ENCODE measurements at places on chromosomes 12 and 14. TPM values are rescaled to one million over a fixed set of nuclear protein-coding genes. Genes with fewer than 3 reads are reported as not detected.

- H3K27me3 ChIP-seq, result no peaks in the 10 kb centered on the region
- peaks cover 25% of the 10 kb centered on the region for H3K4me1 ChIP-seq
- H3K27ac ChIP-seq, result peak overlapping the region; percentile 74
- peaks cover 11% of the 10 kb centered on the region for H3K36me3 ChIP-seq
- H3K4me3 ChIP-seq, result peak overlapping the region; percentile 84
- peak; percentile 23 for DNase-seq
Observed at GRCh38 chr14:50829489-50830043, 1.4 kb downstream of the NIN start.

GRCh38 chr12:22310709-22311108, 23.8 kb downstream of the ST8SIA1 start:
- H3K4me1 ChIP-seq, result peaks cover 20% of the 10 kb centered on the region
- H3K36me3 ChIP-seq, result peaks cover 3% of the 10 kb centered on the region
- H3K27me3 ChIP-seq, result no peaks in the 10 kb centered on the region
- H3K27ac ChIP-seq, result peak overlapping the region; percentile 79

DNA sequence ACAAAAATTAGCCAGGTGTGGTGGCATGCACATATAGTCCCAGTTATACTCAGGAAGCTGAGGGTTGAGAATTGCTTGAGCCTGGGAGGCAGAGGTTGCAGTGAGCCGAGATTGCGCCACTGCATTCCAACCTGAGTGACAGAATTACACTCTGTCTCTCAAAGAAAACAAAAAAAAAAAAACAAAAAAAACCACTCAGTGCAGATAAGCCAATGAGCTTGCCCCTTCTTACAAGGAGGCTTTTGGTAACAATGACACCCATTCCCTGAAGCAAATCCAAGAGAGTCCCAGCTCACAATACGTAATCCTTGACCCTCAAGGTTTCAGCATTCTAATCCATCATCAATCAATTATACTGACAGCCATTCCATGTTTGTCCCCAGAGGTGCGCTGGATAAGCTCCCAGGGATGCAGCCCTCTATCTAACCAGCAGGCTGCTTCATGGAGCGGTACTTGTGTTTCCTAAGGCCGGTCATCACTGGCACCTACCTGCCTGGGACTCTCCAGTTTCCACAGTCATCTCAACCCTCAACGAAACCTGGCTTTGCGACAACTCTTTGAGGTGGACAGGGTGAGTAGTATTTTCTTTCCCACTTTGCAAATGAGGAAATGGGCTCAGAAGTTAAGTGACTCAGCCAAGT, 12.4 kb downstream of the GCN1 start:
- no peak for DNase-seq
- H3K4me1 ChIP-seq, result no peaks in the 10 kb centered on the region
- no peak overlapping the region for H3K27ac ChIP-seq
- peaks cover 80% of the 10 kb centered on the region for H3K36me3 ChIP-seq
- no peaks in the 10 kb centered on the region for H3K27me3 ChIP-seq

DNA sequence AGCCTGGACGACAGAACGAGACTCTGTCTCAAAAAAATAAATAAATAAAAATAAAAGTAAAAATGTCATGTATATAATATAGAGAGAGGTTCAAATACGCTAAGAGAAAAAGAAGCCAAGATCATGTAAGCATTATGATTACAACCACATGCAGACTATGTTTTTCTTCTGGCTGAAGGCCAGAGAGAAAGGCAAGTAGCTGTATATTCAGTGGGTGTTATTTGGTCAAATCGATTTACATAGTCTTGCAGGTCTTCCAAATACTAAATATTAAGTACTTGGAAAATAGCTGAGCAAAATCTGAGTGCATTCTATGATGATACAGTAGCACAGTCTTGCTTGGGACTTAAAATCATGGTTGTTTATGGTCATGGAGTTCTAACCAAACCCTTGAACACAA, 758.0 kb downstream of the DIO2 start:
- DNase-seq, result peak; percentile 52
- no peaks in the 10 kb centered on the region for H3K4me1 ChIP-seq
- no peak overlapping the region for H3K27ac ChIP-seq
- H3K4me3 ChIP-seq, result no peak overlapping the region

- no peak overlapping the region for H3K27ac ChIP-seq
- H3K36me3 ChIP-seq, result no peaks in the 10 kb centered on the region
- DNase-seq, result no peak
- no peak overlapping the region for H3K4me3 ChIP-seq
Observed at GRCh38 chr14:73467377-73467776, 9.0 kb upstream of the NUMB start.

GRCh38 chr12:1469070-1469469, 125.3 kb downstream of the FBXL14 start:
- peaks cover 24% of the 10 kb centered on the region for H3K4me1 ChIP-seq
- H3K27me3 ChIP-seq, result no peaks in the 10 kb centered on the region
- no peak overlapping the region for H3K4me3 ChIP-seq
- H3K27ac ChIP-seq, result no peak overlapping the region
- DNase-seq, result no peak

- no peak for DNase-seq
- no peaks in the 10 kb centered on the region for H3K27me3 ChIP-seq
- no peak overlapping the region for H3K4me3 ChIP-seq
- no peak overlapping the region for H3K27ac ChIP-seq
Observed at GRCh38 chr14:68182492-68182891, 362.9 kb downstream of the RAD51B start.

DNA sequence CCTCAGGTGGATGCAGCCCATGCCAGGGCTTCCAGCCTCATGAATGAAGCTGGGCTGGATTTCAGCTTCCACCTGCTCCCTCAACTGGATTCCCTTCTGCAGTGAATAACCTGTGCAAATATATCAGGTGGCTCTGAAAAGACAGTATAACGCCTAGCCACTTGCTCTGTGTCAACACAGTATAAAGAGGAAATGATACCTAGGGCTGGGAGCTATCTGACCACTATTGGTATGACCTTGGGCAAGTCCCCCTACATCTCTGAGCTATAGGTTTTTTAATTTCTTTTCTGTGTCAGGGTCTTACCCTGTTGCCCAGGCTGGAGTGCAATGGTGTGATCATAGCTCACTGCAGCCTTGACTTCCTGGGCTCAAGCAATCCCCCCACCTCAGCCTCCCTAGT, 19.8 kb downstream of the ISM2 start:
- no peak overlapping the region for H3K27ac ChIP-seq
- no peaks in the 10 kb centered on the region for H3K27me3 ChIP-seq
- no peaks in the 10 kb centered on the region for H3K36me3 ChIP-seq
- H3K4me1 ChIP-seq, result no peaks in the 10 kb centered on the region

DNA sequence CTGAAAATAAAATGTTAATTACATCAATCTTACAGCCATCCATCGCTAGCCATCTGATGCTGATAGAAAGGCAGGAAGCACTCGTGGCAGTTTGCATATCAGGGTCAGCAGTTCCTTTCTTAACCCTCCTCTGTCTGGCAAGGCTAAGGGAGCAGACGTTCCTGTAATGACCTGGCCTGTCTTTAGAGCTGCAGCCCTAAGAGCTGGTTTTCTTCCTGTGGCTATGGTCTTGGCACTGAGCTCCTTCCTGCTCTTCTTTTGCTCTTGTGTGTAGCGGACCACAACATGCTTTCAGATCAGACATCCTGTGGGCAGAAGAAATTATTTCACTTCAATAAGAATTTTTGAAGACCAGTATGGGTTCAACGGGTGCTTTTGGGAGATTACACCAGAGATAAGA, 170.4 kb downstream of the DAD1 start:
- no peaks in the 10 kb centered on the region for H3K36me3 ChIP-seq
- H3K27ac ChIP-seq, result no peak overlapping the region
- H3K4me3 ChIP-seq, result no peak overlapping the region
- no peaks in the 10 kb centered on the region for H3K4me1 ChIP-seq

- no peaks in the 10 kb centered on the region for H3K27me3 ChIP-seq
- no peak for DNase-seq
- no peak overlapping the region for H3K4me3 ChIP-seq
- no peaks in the 10 kb centered on the region for H3K4me1 ChIP-seq
Observed at GRCh38 chr12:132075026-132075713, 68.9 kb downstream of the DDX51 start.

GRCh38 chr12:45725631-45726602, 3.6 kb upstream of the ARID2 start:
- DNase-seq, result peak; percentile 82
- peak overlapping the region; percentile 96 for H3K4me3 ChIP-seq
- H3K4me1 ChIP-seq, result peaks cover 2% of the 10 kb centered on the region
- peak overlapping the region; percentile 99 for H3K27ac ChIP-seq
- H3K27me3 ChIP-seq, result no peaks in the 10 kb centered on the region
- H3K36me3 ChIP-seq, result peaks cover 3% of the 10 kb centered on the region

DNA sequence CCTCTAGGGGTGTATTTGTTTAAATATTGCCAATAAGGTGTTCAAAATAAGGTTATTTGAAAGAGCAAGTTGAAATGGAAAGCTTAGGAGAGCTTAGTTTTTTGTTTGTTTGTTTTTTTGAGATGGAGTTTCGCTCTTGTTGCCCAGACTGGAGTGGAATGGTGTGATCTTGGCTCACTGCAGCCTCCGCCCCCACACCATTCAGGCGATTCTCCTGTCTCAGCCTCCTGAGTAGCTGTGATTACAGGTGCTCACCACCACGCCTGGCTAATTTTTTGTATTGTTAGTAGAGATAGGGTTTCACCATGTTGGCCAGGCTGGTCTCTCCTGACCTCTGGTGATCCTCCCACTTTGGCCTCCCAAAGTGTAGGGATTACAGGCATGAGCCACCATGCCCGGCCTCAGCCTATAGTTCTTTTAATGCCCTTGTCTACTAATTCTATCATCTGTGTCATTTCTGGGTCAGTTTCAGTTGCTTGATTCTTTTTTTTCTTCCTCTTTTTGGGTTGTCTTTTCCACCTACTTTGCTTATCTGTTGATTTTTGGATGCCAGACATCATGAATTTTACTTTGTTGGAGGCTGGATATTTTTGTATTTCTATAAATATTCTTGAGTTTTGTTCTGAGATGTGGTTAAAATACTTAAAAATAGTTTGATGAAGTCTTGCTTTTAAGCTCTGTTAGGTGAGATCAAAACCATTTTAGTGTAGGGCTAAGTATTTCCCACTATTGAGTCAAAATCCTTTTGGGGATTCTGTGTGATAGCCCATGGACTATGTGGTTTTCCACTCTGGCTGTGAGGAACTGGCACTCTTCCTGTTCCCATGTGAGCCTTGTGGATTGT, 18.7 kb downstream of the RCOR1 start:
- no peaks in the 10 kb centered on the region for H3K4me1 ChIP-seq
- no peak overlapping the region for H3K4me3 ChIP-seq
- no peaks in the 10 kb centered on the region for H3K27me3 ChIP-seq
- no peak for DNase-seq

DNA sequence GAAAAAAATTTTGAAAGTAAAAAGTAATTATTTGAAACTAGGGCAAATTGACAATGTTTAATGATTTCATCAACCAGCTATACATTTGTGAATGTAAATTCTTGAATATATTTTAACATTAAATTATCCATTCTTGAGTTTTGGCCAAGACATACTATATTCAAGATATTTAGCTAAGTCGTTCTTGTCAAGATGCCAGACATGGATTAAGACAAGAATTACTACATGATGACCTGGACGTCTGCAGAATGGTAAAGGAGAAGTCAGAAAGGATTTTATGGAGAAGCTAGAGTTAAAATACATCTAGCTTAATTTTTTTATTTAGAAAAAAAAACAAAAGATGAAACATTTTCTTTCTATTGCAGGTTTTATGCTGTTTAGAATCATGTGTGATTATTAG, 255.8 kb downstream of the TMTC2 start:
- H3K27me3 ChIP-seq, result no peaks in the 10 kb centered on the region
- H3K27ac ChIP-seq, result no peak overlapping the region
- H3K4me1 ChIP-seq, result no peaks in the 10 kb centered on the region
- no peaks in the 10 kb centered on the region for H3K36me3 ChIP-seq
- peak; percentile 39 for DNase-seq

DNA sequence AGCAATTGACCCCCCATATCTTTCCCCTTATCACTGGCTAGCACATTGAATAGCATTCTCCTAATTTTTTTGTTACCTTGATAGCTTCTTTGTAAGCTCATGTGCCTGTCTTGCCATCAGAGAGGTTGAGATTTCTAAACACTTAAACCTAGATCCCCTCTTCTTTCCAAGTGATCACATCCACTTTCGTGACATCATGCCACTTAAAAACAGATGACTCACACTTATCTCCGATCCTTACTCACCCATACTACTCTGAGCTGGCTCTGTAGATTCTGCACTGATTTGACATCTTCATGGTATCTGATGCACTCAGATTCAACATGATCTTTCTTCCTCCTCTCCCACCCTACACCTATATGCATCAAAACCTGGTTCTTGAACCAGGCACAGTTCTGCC, 10.5 kb downstream of the GPR137C start:
- no peak overlapping the region for H3K27ac ChIP-seq
- H3K4me1 ChIP-seq, result no peaks in the 10 kb centered on the region

DNA sequence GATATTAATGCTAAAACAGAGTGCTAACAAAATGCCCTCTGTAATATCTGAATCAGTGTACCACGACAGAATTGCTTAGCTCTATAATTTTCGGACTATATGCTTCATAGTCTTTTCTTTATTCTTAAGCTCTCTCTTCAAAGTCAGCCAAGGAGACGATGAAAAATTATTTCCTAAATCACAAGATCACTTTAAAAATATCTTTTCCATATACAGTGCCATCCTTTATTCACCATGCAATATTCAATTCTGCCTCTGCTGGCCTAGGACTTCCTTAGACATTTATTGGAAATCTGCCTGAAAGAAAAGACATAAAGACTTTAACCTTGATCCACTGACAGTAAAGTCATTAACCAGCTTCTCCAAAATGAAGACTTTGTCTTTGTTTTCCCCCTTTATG, 238.9 kb upstream of the BTG1 start:
- H3K4me1 ChIP-seq, result no peaks in the 10 kb centered on the region
- no peaks in the 10 kb centered on the region for H3K36me3 ChIP-seq
- no peak overlapping the region for H3K4me3 ChIP-seq
- H3K27ac ChIP-seq, result no peak overlapping the region
- H3K27me3 ChIP-seq, result no peaks in the 10 kb centered on the region
- DNase-seq, result peak; percentile 13

The MMP19 gene
- 2.7 TPM for total RNA-seq

The PGAM5 gene
- total RNA-seq, result 22.7 TPM

The RERG gene
- 8.1 TPM for total RNA-seq
